Activated CD4-positive, alpha-beta T cell treated with anti-CD3 and anti-CD28 coated beads for 36 hours (primary cell): ENCODE measurements at places on chromosomes 12 and 14. TPM values are rescaled to one million over a fixed set of nuclear protein-coding genes. Genes with fewer than 3 reads are reported as not detected.

DNA sequence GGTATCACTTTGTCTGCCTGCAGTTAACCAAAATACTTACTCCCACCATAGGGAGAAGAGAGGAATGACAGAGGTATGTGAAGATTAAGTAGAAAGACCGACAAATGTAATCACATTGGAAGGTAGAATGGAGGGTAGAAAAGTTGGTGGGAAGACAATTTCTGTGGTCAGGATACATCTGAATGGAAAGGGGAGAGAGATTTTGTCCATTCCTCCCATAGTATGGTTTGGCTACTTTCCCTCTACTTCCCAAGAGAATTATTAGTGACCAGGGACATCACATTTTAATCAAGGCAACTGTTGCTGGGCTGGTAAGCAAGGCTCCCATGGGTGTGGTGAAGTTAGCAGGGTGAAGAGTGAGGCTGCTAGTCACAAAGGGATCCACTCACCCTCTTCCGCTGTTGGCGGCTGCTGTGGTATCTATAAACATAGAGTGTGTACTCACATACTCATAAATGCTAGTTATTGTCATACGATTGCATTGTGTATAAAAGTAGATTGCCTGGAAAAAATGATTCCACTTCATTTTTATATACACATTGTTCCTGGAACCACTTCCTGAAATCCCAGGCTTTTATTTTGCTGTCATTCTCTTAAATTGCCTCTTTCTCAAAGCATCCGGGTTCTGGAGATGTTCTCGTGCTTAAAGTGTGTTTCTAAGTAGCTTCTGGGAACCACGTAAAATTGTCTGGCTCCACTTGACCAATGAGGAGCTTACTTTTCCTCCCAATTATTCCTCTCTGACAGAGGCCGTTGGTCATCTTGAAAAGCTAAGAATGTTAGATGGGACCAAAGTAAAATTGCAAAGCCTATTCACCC is 413.1 kb downstream of the ZFP36L1 start:
- DNase-seq = peak; percentile 56

DNA sequence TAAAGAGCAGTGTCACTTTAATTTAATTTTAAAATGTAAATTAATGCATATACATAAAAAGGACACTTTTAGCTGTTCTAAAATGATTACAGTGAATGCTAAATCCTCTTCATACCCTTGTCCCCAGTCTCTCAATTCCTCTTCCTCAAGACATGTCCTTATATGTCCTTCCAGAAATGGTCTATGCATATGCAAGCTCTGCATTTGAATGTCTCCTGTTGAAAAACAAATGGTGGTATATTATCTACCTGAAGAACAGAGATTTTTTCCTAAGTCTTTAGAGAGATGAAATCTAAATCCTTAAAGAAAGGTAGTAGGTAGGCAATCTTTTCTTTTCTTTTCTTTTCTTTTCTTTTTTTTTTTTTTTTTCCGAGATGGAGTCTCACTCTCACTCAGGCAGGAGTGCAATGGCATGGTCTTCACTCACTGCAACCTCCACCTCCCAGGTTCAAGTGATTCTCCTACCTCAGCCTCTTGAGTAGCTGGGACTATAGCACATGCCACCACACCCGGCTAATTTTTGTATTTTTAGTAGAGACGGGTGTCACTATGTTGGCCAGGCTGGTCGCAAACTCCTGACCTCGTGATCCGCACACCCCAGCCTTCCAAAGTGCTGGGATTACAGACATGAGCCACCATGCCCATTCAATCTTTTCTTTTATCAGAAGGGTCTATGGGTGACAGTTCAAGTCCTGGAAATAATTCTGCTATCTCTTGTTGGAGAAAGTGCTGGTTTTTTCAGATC is 180.5 kb downstream of the PRKCH start:
- no peak for DNase-seq

DNA sequence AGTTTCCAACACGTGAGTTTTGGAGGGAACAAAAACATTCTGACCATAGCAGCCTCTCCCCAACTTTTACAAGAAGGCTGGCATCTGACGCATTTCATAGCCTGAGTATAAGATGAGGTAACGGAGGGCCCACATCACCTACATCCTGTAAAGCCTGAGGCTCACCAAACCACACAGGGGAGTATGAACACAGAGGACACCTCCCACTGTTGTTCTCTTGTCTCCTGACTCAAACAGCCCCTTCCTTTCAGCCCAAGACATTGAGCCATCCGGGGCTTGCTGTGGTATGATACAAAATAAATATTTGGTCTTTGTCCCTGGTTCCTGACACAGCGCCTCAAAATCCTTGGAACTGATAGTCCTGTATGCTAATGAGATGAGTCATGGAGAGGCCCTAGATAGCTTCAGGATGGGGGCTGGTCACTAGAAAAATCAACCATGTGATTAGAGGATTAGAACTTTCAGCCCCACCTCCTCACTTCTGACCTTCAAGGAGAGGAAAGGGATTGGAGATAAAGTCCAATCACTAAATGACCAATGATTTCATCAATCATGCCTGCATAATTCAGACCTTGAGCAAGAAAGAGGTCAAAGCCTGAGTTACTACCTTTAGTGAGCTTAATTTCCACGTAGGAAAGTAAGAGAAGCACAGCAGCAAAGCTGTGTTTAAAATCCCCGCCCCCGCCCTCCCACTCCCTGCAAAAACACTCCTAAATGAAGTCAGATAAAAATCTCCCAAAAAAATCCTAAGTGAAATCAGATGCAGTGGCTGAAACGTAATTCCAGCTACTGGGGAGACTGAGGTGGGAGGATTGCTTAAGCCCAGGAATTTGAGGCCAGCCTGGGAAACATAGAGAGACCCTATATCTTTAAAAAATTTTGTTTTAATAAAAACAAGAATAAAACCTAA is 236.4 kb downstream of the PCNX1 start:
- peak; percentile 78 for DNase-seq

Gene ZNF385A
- 0.74 TPM for total RNA-seq

DNA sequence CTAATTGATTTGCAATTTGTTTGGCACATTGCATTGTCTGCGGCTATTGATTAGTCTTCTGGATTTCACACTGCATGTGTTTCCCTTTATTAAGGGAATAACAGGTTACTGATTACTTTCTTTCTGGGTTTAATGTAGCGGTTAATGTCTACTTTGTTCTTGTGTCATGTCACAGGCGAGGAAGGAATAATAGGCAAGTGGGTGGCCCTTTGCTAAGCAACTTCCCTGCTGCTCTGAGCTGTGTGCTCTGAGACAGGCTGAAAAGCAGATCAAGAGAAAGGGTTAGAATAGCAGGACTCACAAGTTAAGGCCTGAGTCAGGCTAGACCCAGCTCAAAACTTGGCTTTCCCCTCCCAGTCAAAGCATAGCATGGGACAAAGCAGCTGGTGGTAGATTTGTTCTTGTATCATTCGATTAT is 77.2 kb downstream of the NKX2-1 start:
- DNase-seq = no peak

DNA sequence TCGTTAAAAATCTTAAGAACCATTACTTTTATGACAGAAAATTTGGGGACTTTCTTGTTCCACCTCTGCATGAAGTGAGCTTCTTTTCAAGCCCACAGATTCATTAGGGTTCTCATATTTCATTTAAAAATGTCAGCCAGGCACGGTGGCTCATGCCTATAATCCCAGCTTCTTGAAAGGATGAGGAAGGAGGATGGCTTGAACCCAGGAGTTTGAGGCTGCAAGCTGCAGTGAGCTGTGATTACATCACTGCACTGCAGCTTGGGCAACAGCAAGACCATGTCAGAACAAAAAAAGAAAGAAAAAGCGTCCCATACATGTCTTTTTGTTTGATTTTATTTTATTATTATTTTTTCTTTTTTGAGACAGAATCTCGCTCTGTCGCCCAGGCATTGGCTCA is 43.4 kb upstream of the ATF1 start:
- no peak for DNase-seq

- no peak for DNase-seq
Measured at GRCh38 chr12:82187011-82187410, 171.2 kb downstream of the CCDC59 start.

- DNase-seq = peak; percentile 53
Measured at GRCh38 chr12:123938679-123939480, 33.8 kb downstream of the CCDC92 start.

GRCh38 chr14:40417777-40418401 is 985.7 kb upstream of the FBXO33 start:
- peak; percentile 21 for DNase-seq

Gene MYRFL
- not detected for total RNA-seq

DNA sequence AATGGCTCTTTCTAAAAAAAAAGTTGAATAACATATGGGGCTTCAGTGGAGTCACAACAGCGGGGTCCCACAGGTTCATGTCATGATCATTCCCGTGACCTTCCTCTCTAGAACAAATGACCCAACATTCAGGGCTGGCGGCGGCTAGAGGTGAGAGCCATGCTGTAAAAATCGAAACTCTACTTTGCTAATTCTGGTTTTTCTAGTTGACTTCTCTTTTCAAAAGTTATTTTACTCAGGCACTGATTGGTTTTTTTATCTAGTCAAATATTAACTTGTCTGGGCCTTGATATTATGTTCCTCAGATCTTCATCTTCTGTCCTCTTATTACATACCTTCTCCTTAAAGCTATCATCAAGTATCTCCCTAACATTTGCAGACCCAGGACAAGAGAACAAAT is 402.9 kb upstream of the SOX5 start:
- DNase-seq = no peak

GRCh38 chr12:20144341-20144740 is 224.0 kb upstream of the PDE3A start:
- no peak for DNase-seq

Gene RNASE3
- not detected for total RNA-seq

DNA sequence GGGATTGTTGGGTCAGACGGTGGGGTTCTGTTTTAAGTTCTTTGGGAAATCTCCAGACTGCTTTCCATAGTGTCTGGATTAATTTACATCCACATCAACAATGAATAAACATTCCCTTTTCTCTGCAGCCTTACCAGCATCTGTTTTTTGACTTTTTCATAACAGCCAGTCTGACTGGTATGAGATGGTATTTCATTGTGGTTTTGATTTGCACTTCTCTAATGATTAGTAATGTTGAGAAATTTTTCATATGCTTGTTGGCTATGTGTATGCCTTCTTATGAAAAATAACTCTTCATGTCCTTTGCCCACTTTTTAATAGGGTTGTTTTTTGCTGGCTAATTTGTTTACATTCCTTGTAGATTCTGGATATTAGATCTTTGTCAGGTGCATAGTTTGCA is 140.8 kb upstream of the CNTN1 start:
- no peak for DNase-seq

Gene KRT5
- total RNA-seq = not detected

DNA sequence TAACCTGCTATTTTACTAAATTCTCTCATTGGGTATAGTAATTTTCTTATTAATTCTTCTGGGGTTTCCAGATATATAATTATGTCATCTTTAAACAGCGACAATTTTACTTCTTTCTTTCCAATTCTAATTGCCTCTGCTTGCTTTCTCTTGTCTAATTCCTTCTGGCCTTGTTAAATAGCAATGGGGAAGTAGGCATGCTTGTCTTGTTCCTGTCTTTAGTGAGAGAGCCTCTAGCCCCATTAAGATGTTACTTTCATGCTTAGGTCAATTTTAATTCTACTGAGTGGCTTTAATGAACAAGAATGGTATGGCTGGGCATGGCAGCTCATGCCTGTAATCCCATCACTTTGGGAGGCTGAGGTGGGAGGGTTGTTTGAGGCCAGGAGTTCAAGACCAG is 31.7 kb downstream of the LRTM2 start:
- DNase-seq = no peak

Gene PRKD1
- not detected for total RNA-seq

Gene CCDC63
- not detected for total RNA-seq

DNA sequence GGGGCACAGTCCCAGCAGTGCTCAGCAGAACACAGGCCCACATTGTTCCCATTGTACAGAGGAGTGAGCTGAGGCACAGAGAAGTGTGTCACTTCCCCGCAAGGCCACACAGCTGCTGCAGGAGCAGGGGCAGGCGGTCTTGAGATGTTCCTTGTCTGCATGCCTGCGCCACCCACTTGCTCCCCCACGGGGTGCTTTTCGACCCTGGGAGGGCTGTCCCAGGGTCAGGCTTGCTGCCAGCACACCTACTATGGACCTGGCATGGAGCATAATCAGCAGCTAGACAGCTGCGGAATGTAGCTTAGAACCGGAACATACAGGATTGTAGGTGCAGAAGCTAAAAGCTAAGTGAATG is 7.8 kb upstream of the EP400 start:
- no peak for DNase-seq

DNA sequence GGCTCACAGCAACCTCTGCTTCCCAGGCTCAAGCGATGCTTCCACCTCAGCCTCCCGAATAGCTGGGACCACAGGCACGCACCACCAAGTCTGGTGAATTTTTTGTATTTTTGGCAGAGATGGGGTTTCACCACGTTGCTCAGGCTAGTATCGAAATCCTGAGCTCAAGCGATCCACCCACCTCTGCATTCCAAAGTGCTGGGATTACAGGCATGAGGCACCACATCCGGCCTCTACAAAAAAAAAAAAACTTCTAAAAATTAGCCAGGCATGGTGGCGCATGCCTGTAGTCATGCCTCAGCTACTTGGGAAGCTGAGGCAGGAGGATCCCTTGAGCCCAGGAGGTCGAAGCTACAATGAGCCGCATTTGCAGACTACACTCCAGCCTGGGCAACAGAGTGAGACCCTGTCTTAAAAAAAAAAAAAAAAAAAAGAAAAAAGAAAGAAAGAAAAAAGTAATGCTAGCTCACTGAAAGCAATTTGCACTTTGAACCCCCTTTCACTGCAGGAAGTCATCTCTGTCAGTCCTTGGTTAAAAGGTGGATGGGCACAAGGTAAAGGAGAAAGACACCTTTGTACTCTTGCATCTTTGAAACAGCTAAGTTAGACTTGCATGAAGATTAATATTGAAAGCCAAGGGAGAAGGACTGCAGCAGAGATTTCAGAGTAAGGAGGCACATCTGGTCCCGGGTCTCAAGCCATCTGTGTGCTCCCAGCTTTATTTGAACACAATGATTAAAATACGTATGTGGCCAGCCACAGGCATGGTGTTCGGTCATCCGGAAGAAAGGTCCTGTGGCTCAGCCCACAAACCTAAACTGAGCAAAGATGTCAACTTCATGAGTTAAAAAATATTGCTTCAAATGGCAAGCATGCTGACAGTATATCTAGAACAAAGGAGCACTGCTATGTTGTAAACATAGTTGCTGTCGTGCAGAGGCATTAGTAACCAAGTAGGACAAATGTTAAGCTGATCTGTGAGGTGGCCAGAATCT is 103.8 kb upstream of the HMGA2 start:
- DNase-seq = no peak

GRCh38 chr14:75220156-75220555 is 43.7 kb upstream of the TMED10 start:
- DNase-seq = no peak

Gene ELK3
- total RNA-seq = 17.4 TPM

- no peak for DNase-seq
Measured at GRCh38 chr12:3055026-3055703, 22.0 kb upstream of the TSPAN9 start.
